ENCODE measurements at places on chromosomes 12 and 14.

DNA sequence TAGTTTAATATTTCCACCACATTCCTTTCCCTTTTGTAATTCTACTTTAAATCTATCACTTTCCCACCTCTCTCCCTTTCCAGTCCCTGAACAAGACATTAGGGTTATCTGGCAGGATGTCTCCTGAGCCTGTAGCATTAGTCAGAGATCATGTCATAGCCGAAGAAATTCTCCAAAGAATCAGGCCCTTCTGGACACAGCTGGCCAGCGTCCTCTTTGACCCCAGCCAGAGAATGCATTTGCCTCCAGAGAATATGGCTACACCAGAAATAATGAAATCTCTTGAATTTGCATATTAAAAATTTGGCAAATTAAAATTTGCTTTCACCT is 56.7 kb downstream of the NTF3 start:
- no peak for DNase-seq

DNA sequence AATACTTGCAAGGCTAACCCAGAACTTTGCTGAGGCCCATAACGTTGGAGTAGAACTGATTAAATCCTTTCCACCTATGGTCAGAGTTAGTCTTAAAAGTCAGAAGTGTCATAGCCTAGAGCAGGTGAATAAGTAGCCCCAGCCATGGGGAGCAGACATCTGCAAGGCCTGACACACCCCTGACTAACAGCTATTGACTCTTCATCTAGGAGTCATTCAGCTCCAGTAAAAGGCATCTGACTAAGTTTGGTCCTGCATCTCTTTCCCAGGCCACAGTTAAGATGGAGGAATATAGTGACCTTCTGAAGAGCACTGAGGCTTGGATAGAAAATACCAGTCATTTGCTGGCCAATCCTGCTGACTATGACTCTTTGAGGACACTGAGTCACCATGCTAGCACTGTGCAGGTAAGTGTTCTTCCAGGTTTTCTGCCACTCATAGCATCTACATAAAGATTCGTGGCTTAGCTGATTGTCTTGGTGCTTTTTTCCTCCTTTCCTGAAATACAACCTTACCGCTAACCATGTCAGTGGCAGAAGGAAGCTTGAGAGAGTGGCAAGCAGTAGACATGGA is 212.9 kb downstream of the ESR2 start:
- DNase-seq = no peak

GRCh38 chr14:74737753-74738325 is 24.9 kb downstream of the FCF1 start:
- DNase-seq = no peak

DNA sequence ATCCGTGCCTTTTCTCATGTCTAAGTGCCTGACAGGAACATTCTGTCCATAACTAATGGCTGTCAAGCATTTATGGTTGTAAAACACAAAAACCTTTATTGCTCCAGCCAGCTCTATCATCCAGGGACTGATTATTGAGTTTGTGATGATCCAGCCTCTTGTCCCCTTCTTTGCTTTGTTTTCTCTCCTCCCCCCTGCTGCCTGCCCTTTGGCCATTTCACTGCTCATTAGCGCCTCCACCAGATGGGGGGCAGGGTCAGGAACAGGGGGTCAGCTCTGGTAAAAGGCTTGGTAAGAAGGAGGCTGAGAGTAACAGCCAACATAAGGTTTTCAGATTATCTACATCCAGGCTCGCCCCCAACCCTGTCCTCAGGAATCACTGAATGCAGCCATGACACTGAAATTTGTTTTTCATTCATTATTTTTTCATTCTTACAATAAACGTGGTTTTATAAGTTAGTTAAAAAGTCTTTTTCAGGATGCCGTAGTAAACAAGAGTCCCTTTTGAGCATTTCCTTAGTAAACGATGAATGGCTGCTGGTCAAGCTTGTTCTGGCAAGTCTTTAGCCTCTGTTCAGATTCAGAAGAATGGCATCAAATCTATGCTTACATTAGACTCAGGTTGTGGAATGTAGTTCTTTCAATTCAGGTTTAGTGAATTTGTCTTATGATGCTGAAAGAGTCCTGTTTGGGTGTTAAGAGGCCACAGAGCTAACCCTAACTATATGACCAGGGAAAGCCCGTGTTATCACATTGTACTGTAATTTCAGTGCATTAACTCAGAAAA is 21.7 kb downstream of the HMGA2 start:
- no peak for DNase-seq

DNA sequence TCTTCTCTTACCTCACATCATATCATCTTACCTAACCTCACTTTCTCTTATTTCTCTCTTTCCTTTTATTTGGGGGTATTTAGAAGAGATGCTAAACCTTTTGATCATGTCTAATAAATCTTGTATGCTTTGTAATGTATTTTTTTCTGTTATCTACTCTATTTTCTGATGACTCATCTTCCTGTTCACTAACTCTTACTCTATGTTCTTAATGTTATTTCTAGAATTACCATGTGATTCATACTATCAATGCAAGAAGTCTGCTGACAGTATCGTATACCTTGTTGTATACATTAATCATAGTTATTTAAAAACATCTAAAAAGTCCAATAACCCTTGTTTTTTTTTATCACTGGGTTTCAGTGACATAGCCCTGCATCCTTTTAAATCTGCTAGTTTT is 62.3 kb downstream of the MGAT4C start:
- peak; percentile 3 for DNase-seq
